ENCODE measurements at places on chromosomes 4 and X.

DNA sequence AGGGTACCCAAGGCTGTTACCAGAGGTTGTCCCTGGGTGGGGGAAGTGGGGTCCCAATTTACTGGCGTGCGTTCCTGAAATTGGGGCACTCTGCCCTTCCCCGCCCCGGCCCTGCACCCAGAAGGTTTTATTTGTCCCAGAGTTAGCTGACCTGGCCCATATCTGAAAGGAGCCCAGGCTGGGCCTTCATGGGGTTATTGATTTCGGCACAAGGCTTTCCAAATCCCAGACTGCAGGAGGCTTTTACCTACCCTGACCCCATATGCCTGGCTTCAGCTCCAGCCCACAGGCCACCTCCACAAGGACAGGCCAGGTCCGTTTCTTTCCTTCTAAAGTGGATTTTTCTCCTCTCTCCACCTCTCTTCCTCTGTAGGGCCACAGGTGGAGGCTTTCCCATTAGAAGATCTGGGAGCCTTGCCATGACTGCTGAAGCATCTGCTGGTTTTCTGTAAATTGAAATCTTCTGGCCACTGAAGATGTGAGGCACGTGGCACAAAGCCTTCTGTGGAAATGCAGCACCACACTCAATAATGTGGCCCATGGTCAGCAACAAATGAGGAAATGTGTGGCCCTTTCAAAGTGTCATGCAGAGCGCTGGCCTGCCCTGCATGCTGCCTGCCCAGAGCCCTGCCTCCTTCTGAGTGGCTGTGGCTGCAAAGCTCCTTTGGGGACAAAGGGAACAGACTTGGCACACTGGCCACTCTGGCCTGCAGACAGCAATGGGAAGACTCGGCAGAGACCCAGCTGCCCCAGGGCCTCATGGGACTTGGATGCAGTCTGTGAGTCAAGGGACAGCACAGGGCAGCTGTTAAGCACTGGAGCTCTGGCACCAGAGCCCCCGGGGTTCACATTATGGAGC, 43.1 kb upstream of the MTM1 start:
- DNase-seq, result no peak

DNA sequence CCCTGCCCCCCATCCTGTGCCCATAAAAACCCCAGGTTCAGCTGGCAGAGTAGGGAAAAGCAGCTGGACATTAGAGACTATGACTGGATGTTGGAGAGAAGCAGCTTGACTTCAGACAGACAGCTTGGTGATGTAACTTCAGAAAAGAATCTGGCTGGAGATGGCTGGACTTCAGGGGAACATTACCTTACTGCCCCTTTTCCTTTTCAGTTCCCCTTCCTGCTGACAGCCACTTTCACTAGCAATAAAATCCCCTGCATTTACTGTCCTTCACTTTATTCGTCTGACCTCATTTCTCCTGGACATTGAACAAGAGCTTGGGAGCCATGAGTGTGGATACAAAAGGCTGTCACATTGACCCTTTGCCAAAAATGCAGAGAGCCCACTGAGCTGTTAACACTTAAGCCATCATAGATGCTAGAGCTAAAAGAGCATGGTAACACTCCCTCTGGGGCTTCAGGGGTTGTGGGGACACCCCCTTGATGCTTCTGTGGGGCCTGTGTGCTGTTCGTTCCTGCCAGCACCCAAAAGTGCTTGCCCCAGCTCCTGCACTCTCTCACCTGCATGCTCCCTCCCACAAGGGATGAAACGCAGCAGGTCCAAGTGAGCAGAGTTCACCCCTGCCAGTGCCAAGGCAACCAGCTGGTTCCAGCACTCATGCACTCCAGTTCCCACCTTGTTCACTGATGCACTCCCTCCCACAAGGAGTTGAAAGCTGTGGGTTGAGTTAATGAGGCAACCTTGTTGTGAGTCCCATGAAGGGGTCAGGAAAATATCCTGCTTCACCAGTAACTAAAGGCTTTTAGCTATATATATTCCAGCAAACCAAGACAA, 263.8 kb upstream of the NDST3 start:
- DNase-seq, result no peak

GRCh38 chr4:65918212-65918611, 247.9 kb upstream of the EPHA5 start:
- no peak for DNase-seq

DNA sequence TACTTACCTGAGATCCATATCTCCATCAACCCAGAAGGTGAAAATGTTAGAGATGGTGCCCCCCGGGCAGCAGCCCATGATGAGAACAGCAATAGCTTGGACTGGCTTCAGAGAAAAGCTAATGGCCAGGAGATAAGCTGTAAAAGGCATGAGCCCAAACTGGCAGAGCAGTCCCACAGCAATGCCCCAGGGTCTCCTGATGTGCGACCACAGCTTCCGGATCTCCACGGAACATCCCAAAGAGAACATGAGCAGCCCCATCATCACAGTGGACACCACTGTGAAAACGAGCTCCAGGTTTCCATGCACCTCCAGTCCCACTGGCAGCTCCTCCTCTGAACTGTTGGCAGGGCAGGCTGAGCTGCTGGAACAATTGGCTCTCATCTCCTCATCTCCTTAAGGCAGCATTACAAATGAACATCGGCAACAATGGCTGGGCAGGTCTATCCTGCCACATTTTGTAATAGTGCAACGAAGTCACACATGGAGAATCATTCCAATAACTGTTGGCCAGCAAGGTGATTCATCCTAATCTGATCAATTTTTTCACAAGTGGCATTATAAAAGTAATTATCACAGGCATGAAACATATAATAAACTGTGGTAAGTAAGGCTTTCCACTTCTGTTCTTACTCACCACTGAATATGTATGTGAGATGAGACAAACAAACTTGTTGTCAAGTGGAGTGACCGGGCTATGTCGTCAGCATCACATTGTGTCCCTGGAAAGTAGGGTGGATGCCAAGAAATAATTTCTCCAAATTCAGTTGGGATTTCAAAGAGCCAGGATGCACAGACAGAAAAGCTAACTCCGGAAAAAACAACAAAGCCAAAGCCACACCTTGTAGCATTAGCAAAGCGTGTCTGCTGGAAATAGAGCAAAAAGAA, at the start of gene SLC10A6:
TSS of gene SLC10A6 (minus strand) at position 653 of the 888 bp plus-strand sequence. CDS start at position 384, 269 bp downstream.
- DNase-seq, result no peak

DNA sequence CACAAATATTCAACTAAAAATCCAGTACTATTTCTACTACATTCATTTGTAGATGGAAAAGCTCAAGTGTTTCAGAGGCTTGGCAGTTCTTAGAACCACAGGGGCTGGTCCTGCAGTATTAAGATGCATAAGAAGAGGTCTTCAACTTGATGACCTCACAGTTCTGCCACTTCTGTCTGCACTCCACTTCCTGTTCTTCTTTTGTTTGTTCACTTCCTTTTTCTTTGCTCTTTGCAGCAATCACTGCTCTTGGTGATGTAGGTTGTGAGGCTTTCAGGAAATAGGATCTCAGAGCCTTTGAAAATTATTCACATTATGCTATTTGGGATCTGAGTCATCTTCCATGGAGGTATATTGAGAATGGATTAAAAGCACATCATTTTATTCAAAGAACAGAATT, 602.0 kb upstream of the CPEB2 start:
- DNase-seq, result peak; percentile 9

DNA sequence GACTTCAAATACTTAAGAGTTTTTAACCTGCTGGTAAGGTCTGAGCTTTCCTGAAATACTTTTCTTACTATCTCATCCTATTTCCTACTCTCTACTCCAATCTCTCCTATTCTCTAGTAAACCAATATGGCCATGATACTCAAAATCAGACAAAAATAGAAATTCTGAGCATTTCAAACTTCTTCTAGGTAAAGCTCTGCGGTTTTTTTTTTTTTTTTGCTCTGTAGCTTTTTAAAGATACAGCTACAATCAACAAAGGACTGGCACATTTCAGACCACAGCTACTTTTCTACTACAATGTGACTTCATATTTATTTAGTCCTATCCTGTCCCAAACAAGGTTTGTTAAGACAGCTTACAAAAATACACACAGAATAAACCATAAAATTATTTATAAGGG, 31.1 kb downstream of the MAML3 start:
- DNase-seq, result no peak

DNA sequence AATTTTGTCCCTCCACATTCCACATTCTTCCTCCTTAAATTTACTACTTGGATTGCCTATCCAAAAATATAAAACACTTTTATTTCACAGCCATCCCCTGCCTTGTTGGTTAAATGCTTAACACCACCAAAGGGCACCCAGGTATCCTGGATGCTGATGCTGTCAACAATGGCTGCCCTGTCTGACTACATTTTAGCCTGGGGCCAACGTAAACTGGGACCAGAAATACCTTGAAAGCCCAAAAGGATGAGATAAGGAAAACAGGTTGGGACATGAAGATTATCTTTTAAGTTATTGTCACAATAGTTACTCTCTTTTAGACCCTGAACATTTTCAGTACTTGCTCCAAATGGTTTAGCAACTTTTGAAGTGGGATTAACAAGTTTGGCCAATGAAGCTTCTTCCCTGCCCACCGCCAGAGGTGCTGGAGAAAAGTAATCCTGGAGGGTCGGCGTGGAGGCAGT, 775 bp upstream of the YIPF6 start:
- no peak for DNase-seq

DNA sequence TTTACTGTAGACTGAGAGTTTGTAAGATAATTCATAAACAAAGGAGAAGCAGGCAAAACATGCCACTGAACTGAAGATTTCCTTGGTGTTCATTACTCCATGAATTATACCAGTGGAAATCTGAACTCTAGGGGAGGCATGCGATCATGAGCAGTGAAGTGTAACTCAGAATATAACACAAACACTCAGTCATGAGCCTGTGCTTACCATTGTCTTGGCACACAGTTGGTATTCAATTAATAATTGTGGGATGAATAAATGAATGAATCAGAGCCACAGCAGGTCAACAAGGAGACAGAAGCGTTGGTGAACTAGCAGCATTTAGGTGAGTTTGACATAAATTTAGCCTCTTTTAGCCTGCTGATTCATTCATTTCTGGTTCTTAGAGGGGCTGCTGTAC, 263.5 kb upstream of the DKK2 start:
- DNase-seq, result no peak

DNA sequence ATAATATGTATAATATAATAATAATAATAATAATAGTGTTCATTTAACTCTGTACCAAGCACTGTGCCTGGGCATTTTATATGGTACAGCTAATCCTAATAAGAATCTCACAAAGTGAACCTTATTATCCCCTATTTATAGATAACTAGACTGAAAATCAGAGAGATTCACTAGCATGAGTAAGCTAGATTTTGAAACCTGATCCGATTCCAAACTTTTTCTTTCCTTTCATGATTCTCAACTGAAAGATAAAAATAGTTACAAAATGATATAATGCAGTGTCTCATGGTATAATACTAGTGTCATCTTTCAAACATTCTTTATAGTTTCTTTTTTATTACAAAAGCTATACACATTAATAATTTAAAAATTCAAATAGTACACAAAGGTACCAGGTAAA, 55.9 kb upstream of the RNF128 start:
- no peak for DNase-seq

- peak; percentile 72 for DNase-seq
Measured at GRCh38 chr4:87851332-87851731, 18.6 kb downstream of the MEPE start.

DNA sequence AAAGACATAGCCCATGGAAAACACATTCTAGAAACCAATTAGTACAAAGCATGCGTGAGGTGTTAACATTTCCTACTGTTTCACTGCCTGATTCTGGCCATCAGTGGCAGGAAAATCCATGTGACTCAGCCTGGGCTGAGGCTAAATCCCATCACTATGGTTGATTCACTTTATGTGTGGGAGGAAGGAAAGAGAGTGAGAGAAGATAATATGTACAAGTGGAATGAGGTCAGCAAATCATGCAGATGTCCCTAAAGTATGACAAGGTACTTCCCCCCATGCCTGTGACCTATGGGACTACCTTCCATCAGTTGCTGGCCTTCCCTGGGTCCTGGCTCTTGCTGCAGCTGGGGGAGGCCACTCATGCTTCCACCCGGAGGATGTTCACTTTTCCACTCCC, 64.2 kb upstream of the MAP3K15 start:
- no peak for DNase-seq

DNA sequence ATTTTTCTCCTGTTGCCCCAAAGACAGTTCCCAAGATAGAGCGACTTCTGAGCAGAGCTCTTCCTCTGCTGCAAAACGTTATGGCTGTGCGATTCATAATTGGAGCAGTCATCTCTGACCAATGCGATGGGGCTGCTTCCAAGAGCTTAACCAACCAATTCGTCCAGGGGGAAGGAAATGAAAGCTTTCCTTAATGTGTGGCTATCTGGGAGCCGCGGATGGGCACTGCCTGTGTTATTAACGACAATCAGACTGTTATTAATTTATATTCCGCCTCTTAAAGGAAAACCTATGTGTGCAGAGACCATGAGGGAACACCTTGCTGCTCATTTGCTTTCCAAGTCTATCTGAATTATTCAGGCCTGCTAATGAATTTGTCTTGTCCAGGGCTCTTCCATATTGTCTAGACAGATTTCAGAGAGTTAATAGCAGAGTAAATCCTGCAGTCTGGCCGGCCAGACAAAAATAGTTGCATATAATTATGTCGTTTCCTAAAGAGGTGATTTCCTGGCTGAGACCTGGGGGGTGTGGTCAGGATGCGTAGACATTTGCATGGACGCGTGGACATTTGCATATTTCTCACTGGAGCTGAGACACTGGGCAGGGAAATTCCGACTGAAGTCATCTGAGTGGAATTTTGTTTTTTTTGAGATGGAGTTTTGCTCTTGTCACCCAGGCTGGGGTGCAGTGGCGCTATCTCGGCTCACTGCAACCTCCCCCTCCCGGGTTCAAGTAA, 135.4 kb downstream of the HMX1 start:
- DNase-seq, result no peak

GRCh38 chr4:13476915-13477314, 7.2 kb downstream of the RAB28 start:
- DNase-seq, result no peak

DNA sequence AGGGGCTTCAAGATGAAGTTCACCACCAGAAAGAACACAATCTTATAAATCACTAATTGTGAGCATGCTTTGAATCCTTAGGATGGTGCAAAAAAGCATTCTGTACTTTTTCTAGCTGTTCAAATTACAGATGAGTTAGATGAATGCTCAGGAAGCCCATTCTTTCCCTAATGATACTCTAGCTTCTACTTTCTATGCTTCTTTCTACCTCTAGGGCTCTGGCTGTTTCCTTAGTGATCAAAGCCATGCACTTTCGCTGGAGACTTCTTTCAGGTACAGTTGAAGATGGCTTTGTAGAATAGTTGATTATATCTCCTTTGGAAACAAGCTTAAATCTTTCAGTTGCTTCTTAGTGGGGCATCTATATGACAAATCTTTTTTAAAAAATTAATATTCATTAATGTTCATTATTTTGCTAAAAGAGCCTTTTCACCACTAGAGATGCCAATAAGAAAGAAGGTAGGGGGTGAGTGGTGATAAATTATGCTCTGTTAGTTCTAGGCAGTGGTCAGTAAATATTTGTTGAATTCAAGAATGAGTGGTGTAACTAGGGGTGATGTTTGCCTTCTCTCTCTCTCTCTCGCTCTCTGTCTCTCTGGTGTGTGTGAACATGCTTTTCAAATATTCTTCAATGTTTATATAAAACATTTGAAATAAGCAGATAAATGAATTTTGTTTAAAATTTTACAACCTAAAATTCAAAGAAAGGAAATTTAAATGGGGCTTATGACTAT, 169.4 kb downstream of the GLUD2 start:
- no peak for DNase-seq

All from AML-193 (cell line).